ENCODE measurements at places on chromosomes 5 and 9.

DNA sequence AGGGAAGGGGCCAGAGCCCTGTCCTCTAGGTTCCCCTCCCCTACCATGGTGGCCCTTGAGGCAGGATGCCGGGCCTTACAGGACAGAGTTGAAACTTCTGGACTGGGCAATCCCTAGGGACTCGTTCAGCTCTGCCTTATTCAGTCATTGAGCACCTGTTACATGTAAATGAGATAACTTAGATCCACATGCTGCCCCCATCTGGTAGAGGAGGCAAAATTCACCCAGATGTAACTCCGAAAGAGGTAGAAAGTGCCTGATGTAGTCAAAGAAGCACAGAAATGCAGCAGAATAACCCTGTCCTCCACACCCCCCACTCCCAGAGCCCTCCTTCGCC, 1.5 kb downstream of the GGTA1 start:
- no peak for DNase-seq

GRCh38 chr5:53712327-53712726, 151.9 kb downstream of the NDUFS4 start:
- no peak for DNase-seq

- no peak for DNase-seq
Measured at GRCh38 chr5:158301186-158301585, 442.2 kb upstream of the CLINT1 start.

- DNase-seq = peak; percentile 59
Measured at GRCh38 chr9:96655198-96655851, at the start of gene PRXL2C. Gene PRXL2C, minus strand, starts transcription at chr9:96655317. Its CDS starts 36 bp downstream, at chr9:96655281.

DNA sequence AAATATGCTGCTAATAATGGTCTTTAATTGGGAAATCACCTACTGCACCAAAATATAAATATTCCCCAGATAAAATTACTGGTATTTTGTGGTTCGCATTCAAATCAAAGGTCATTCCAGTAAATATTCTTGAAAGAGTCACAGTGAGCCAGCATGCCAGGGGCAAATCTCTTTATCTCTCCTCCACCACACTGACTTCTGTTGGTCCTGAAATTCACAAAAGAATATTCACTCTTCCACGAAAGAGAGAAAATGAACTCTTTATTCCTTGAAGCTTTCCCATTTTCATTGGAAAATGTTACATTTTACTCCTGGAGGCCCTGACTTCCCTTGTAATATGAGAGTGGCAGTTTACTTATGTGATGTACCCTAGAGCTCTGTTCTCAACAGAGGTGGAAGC, 39.7 kb downstream of the ZNF366 start:
- DNase-seq = no peak
